Osteocyte (in vitro differentiated cells): ENCODE measurements at places on chromosomes 13 and 19. TPM values are rescaled to one million over a fixed set of nuclear protein-coding genes. Genes with fewer than 3 reads are reported as not detected.
A peak's percentile ranks its signal among the peaks of the same experiment; 100 is the strongest.

- no peaks in the 10 kb centered on the region for H3K36me3 ChIP-seq
- H3K4me1 ChIP-seq = no peaks in the 10 kb centered on the region
- H3K4me3 ChIP-seq = no peak overlapping the region
- H3K27me3 ChIP-seq = no peaks in the 10 kb centered on the region
These were observed 263.6 kb downstream of the OXGR1 start for GRCh38 chr13:96730676-96731075.

DNA sequence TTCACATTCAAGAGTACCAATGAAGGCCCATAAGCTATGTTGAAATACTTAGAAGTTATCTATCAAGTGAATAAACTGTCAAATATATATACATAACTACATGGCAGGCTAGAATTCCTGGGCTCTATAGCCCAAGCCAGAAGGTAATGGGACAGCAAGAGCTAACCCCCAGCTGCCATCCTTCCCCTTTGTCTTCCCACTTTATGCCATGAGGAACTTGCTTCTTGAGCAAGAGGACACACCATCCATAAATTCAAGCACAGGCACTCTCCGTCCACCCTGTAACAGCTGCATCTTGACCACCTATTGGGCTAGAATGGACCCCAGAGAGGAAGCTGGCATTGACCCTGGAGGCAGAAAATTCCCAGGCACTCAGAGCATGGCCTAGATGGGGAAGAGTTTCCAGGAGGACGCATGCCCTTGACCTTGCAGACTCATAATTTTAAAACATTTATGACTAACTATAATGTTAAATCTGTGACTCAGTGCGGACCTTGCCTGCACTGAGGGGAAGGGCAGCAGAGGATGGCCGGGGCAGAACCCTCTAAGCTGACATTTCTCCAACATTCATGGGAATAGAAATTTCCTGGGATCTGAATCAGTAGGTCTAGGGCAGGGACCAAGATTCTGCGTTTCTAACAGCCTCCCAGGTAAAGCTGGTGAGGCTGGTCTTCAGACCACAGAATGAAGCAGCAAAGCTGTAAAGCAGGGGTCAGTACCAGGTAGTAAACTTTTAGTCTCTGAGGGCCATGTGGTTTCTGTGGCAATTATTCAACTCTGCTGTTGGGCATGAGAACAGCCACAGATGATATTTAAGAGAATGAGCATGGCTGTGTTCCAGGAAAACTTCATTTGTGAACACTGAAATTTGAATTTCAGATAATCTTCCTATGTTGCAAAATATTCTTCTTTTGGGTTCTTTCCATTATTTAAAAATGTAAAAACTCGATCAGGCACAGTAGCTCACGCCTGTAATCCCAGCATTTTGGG lies 71.4 kb upstream of the CLDN10 start:
- no peaks in the 10 kb centered on the region for H3K36me3 ChIP-seq
- no peak overlapping the region for H3K4me3 ChIP-seq
- DNase-seq = no peak
- peaks cover 13% of the 10 kb centered on the region for H3K27me3 ChIP-seq
- H3K4me1 ChIP-seq = peaks cover 4% of the 10 kb centered on the region

- no peaks in the 10 kb centered on the region for H3K27me3 ChIP-seq
- DNase-seq = no peak
- no peaks in the 10 kb centered on the region for H3K4me1 ChIP-seq
These were observed 1.4 kb downstream of the CEACAM18 start for GRCh38 chr19:51479531-51480331.

DNA sequence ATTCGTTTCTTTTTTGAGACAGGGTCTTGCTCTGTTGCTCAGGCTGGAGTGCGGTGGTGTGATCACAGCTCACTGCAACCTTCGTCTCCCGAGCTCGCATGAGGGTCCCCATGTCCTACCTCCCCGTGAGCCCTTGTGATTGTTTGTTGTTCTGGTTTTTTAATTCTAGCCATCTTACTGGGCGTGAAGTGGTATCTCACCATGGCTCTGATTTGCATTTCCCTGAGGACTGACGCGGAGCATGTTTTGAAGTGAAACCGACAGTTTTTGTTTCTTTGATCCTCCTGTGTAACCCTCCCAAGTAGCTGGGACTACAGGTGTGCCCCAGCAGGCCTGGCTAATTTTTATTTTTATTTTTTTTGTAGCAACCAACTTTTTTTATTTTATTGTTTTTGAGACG lies 21.7 kb downstream of the GNG7 start:
- peaks cover under 1% of the 10 kb centered on the region for H3K4me1 ChIP-seq
- DNase-seq = no peak
- peaks cover 22% of the 10 kb centered on the region for H3K27me3 ChIP-seq

DNA sequence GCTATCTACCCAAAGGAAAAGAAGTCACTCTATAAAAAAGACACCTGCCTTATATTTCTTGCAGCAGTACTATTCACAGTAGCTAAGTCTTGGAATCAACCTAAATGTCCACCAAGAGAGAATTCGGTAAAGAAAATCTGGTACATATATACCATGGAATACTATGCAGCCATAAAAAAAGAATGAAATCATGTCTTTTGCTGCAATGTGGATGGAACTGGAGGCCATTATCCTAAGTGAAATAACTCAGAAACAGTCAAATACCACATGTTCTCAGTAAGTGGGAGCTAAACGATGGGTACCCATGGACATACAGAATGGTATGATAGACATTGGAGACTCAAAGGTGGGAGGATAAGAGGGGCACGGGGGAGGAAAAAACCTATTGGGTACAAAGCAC lies 82.5 kb upstream of the KCTD15 start:
- no peak for DNase-seq
- peaks cover 2% of the 10 kb centered on the region for H3K27me3 ChIP-seq
- no peaks in the 10 kb centered on the region for H3K4me1 ChIP-seq

DNA sequence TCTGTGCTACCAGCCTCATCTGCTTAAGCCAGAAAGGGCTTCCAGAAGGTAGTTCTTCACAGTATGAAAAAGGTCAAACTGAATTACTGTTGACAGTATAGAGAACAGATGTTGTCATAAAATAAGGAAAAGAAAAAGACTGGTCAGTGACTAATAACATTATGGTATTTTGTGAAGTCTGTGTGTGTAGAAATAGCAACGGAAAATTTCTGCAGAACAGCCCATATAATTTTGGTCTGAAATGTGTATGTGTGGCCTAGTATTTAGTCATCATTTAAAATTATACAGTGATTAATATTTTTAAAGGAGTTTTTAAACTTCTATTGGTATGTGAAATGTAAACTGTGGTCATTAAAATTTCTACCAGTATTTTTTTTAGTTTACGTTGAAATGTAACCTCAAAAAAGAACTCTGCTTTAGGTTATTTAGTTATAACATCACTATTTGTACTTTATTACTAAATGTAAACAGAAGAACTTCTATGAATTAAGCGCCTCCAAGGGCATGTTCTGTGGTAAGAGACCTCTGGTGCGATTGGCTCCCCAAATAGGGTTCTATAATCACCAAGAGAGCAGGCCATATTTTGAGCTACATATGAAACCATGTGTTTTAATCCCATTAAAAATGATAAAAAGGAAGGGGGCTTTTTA lies 3.3 kb upstream of the GPR183 start:
- DNase-seq = no peak
- H3K27ac ChIP-seq = peak overlapping the region; percentile 69
- no peak overlapping the region for H3K4me3 ChIP-seq
- no peaks in the 10 kb centered on the region for H3K27me3 ChIP-seq
- peaks cover 18% of the 10 kb centered on the region for H3K36me3 ChIP-seq

DNA sequence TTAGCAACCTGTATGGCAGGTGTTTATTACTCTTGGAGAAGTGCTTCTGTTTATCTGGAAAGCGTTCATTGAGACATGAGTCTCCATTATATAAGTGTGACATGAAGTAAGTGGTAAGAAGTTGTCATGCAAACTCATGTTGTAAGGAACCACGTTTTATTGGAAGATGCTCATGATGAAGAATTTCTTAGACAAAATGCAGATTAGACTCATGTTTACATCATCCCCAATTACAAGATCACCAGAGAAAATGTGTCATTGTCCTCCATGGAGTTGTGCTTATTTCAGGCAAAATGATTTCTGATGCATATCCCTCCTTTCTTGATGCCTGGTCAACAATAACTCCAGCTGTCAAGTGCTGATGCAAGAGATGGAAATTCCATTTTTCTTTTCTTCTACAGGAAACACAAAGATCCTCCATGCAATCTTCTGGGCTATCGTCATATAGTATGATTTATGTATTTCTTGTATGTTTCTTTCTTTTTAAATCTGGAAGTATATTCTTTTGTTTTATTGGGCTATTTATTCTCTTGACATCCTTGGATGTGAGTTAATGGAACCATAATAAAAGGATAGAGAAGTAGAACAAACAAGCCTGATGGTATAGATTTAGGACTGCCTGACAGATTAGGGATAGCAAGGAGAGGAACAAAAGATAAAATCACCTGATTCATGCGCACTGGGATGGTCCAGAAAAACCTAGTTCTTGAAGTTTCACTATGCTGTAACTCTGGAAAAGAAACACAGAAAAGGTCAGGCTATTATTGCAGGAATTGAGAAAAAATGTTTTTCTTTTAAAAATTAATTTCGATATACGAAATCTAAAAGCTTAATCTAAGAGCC lies 50.7 kb upstream of the DIAPH3 start:
- H3K36me3 ChIP-seq = no peaks in the 10 kb centered on the region
- no peak for DNase-seq
- H3K4me1 ChIP-seq = no peaks in the 10 kb centered on the region
- no peak overlapping the region for H3K27ac ChIP-seq
- no peak overlapping the region for H3K4me3 ChIP-seq
- H3K27me3 ChIP-seq = peaks cover 57% of the 10 kb centered on the region

DNA sequence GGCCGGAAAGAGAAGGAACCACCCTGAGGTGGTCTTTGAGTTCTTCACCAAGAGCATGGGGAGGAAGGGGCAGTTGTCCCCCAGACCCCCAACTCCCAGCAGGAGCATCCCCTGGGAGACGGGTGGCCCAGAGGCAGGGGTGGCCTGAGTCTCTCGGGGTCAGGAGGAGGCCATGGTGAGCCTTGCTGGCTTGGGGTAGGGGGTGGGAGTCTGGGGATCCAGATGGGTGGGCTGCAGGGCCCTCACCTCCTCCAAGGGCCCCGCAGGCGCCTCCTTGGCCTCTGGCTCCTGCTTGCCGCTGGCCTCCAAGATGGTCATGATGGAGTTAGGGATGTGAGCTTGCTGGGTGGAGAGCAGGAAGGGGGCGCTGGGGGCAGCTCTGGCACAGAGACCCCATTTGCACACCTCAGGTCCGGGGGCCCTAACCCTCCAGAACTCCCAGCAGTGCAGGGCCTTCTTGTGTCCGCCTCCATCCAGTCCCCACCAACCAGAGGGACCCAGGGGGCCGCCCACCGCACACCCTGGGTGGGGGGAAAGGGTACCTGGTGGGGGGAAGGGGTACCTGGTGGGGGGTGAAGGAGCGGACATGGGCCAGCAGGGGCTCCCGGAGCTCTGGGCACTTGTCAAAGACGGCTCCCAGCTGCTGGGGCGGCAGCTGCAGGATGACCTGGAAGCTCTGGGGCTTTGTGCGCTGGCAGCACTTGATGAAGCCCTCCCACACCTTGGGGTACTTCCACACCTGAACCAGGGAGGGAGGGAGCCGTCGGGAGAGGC lies 1.3 kb upstream of the RSPH6A start:
- H3K27me3 ChIP-seq = no peaks in the 10 kb centered on the region
- H3K4me1 ChIP-seq = peaks cover 10% of the 10 kb centered on the region
- no peaks in the 10 kb centered on the region for H3K36me3 ChIP-seq
- H3K4me3 ChIP-seq = peak overlapping the region; percentile 45

GRCh38 chr19:48928164-48929025 lies 5.1 kb upstream of the DHDH start:
- H3K36me3 ChIP-seq = no peaks in the 10 kb centered on the region
- H3K27ac ChIP-seq = no peak overlapping the region
- H3K4me3 ChIP-seq = no peak overlapping the region
- H3K27me3 ChIP-seq = peaks cover 6% of the 10 kb centered on the region

- peaks cover 4% of the 10 kb centered on the region for H3K27me3 ChIP-seq
- H3K4me1 ChIP-seq = no peaks in the 10 kb centered on the region
- no peak overlapping the region for H3K27ac ChIP-seq
- no peak overlapping the region for H3K4me3 ChIP-seq
- DNase-seq = no peak
- H3K36me3 ChIP-seq = no peaks in the 10 kb centered on the region
These were observed 481.3 kb upstream of the GPC6 start for GRCh38 chr13:92745258-92745657.

DNA sequence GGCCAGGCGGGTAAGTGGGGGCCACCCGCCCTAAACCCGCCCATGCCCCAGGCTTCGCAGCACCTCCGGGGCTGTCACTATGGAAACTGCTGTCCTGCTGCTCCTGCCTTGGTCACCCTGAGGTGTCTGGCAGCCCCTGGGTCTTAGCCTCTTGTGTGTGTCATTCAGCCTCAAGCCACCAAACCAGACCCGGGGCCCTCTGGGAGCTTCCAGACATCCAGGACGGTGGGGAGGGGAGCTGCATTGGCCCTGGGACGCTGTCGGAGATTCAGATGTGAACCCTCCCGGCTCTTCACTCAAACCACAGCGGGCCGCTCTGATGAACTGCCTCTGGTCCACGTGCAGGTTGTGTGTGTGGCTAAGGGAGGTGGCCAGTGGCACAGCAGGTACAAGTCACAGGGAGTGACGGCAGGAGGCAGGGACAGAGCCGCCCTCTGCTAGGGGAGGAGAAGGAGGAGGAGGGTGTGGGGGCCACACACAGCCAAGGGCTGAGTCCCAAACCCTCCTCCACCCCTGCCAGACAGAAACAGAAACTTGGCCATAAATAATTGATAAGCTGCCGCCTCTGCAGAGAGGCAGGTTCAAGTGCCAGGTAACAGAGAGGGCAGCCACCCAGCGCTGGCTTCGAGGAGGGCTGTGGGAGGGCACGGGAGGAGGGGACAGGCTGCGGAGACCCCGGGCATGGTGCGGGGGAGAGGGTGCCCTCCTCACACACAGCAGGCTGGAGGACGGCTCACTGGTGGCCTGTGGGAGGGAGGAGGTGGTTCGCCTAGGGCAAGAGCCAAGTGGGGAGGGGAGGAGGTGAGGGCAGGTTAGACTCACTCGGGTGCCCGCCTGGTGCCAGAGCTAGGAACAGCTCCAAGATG lies 8.0 kb downstream of the NANOS3 start:
- H3K4me1 ChIP-seq = peaks cover 30% of the 10 kb centered on the region
- no peak overlapping the region for H3K4me3 ChIP-seq
- DNase-seq = no peak
- H3K36me3 ChIP-seq = no peaks in the 10 kb centered on the region
- H3K27me3 ChIP-seq = no peaks in the 10 kb centered on the region

- no peak for DNase-seq
- H3K4me1 ChIP-seq = no peaks in the 10 kb centered on the region
- no peak overlapping the region for H3K27ac ChIP-seq
These were observed 17.2 kb upstream of the DACT3 start for GRCh38 chr19:46678110-46678732.

LAIR1 gene
- not detected in 2 replicates for total RNA-seq

CCDC169 gene
- 0.43 and 0.60 TPM in 2 replicates for total RNA-seq
